ENCODE measurements at places on chromosomes 3 and 15. TPM values are rescaled to one million over a fixed set of nuclear protein-coding genes. Genes with fewer than 3 reads are reported as not detected.

DNA sequence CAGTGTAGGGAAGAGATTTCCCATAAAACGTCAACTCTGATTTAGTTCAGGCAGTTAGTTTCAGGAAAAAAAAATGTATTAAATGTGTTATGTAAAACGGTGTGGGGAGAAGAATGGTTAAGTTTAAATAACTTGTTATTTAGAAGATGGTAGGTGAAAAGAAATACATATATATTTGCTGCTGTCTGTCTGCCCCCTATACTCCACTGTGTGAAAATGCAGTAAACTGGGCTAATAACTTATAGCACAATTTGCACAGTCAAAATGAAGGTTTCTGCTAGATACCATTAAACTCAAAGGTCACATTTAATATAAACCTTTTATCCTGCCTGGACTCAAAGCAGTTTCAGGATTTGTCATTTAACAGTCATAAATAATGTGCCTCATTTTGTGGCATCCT is 515.0 kb downstream of the FGF12 start:
- DNase-seq: no peak

DNA sequence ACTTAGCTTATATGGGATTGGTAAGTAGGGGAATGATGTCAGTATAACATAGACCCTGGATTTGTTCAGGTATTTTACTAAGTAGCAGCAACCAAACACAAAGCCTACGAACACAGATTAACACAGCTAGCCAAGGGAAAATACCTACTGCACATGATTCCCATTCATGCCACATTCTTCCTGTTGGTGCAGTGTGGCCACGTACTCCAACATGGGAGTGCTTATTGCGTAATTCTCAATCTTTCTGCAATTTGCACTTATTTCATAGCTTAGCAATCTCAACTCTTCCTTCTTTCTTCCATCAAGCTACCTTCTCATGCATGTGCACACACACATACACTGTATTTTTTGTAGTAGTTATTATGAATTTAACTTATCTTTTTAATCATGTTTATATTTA is 186.8 kb downstream of the IL5RA start:
- no peak for DNase-seq

DNA sequence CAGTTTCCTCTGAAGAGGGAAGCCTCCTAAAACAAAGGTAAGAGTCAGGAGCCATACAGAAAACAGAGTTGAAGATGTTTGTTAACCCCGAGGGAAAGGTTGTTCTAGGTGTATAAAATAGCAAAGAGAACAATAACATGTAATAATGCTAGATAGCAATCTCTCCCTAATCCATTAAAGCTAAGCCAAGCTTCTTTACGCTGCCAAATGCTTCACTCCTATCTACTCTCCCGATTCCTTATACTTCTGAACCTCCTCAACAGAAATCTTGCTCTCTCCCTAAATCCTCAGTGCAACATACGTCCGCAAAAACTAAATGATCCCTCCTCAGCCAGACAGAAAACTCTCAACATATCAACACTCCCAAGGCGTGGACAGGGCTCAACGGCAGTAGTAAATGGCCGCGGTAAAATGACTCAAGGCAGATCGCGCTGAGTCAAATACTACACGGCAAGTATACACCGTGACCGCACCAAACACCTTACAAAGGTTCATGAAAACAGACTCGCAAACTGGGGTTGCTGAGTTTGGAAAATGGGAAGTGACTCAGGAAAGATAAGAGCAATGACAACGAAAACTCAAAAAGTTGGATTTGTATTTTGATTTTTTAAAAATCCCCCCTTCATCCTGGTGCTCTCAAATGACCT is 682 bp downstream of the CLDND1 start:
- peak; percentile 71 for DNase-seq

DNA sequence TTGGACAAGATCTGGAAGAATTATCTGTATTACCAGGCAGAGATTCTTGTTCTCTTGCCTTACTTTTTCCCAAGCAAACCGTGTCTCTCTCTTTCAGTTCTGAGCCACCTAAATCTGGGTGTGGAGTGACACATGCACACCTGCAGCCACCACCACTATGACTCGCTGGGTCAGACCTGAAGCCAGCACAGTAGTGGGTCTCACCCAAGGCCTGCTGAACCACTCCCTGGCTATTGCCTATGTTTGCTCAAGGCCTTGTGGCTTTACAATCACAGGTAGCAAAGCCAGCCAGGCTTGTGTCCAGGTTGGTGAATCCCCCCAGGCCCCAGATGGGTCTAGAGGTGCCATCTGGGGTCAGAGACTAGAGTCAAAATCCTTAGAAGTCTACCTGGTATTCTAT is 28.7 kb upstream of the COPB2 start:
- DNase-seq: no peak

DNA sequence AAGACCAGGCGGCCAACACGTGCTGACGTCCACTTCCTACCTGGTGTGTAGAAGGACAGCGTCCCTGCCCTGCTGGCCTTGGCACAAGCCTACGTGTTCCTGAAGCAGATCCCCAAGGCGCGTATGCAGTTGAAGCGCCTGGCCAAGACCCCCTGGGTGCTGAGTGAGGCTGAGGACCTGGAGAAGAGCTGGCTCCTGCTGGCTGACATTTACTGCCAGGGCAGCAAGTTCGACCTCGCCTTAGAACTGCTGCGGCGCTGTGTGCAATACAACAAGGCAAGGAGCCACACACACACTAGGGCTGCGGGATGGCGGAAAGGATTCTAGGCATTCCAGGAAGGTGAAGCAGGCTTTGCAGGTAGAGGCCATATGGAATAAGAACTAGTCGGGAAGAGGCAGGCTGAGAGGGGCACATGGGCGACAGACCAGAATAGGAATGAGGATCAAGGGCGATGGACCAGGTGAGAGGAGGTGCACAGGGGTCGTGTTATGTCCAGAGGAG is 15.9 kb downstream of the CSRNP1 start:
- no peak for DNase-seq

DNA sequence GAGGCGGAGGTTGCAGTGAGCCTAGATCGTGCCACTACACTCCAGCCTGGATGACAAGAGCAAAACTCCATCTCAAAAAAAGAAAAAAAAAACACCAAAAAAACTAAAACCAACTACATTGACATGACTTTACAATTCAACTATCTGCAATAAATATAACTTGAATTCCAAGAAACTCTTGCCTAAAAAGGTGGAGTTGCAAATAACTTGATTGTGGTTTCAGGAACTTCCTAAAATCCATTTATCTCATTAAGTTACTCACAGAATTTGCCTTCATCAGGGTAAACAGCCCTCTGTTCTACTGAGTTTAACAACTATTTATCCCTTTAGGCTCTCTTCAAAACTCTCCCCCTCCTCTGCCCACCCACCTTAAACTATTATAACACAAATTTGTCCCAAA is 2.7 kb upstream of the MAPK6 start:
- DNase-seq: no peak

DNA sequence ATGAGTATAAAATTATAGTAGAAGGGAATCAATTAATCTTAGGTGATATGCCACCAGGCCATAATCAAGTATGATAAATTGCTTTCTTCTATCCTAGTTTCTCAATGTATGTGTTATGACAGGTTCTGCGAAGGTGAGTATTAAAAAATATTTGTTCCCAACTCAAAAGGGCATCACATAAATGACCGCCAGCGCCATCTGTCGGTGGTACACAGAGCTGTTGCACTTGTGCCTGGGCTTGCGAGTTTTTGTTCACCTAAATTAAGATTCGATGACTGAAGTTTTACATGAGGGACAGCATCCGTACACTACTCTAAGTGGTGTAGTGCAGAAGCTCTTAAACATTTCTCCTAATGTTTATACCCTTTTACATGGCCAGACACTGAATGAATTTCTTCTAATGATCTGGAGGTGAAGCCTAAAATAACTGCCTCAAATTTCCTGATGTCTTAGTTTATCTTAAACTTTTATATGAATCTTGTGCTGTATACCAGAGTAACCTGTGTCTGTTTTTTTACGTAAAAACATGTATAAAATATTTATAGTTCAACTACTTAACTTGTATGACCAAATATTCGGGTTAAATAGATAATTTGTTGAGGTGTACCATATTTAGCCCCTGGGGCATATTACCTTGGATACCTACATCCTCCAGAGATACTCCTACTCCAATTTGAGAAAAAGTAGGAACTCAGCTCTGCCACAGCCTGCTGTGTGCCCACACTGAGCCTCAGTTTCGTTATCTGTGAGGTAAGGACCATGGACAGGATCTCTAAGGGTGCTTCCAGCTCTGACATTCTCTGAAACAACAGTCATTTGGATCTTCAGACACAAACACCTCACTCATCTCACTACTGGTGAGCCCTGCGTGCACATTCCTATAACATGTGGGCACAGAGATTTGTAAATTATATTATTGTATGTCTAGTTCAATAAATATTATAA is 365.6 kb downstream of the MAGI1 start:
- DNase-seq: peak; percentile 37

- peak; percentile 98 for DNase-seq
Observed at GRCh38 chr3:55000546-55000945, 72.7 kb upstream of the LRTM1 start.

DNA sequence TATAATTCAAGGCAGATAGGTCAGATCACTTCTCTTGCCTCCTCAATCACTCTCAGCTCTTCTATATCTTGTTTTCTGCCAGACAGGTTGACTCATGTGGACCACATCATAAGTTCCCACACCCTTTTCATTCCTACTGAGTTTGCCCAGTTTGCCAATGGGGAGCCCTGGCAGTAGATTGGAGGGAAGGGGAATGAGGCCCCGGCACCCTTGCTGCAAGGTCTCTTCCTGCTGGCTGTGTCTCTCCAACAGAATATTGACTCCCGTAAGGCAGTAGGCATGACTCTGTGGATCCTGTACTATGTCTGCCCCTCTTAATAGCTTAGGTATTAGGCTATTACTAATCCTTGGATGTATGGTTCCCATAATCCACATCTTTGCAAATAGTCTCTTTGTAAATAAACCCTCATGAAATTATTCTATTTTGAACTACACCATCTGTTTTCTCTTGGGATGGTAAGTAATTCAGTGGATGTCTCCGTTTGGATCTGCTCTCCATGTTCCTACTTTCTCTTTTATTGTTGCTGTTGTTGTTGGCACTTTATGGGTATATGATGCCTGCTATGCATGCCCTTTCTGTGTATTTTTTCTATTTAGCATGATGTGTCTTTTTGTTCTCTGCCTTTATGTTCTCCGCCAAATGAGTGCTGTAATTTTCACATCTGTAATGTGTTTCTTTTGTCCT is 65.5 kb upstream of the DCBLD2 start:
- peak; percentile 75 for DNase-seq

DNA sequence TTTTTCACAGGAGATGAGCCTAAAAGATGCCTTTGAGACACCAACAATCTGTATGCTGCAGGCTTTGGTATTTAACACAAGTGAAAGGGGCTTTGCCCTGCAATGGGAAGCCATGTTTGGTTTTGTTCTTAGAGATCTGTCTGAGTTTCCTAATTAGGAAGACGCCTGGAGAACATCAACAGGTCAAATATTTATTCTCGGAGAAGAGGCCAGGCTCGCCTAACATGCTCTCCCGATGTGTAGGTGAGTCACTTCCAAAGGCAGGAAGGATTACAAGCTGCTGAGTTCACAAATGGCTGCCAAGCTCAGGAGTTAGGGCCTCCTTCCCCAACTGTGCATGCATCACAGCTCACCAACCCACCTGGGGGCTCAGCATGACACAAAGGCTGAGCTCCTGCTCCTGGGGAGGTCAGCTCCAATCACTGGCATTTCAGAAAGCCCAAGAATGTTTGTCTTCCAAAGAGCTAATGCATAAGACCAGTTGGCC is 119.5 kb upstream of the PRICKLE2 start:
- peak; percentile 74 for DNase-seq

DNA sequence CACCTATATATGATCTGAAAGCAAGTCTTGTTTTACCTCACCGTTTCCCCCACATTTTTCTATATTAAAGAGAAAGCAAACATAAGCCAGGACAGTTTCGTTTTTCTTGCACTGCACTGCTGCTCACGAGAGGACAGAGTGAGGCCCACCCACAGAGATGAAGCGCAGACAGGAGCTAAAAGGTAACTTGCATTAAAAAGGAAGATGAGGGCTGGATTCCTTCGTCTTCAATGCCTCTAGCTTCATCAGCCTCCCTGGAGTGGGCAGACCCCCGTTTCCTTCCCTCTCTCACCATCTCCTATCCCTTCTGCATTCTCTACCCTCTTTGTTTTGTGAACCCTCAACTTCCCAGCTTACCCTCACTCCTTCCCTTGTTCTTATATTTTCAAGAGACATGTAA is 18.9 kb downstream of the SUMF1 start:
- no peak for DNase-seq

GRCh38 chr3:123004201-123004918 is 23.2 kb downstream of the SEMA5B start:
- DNase-seq: no peak

DNA sequence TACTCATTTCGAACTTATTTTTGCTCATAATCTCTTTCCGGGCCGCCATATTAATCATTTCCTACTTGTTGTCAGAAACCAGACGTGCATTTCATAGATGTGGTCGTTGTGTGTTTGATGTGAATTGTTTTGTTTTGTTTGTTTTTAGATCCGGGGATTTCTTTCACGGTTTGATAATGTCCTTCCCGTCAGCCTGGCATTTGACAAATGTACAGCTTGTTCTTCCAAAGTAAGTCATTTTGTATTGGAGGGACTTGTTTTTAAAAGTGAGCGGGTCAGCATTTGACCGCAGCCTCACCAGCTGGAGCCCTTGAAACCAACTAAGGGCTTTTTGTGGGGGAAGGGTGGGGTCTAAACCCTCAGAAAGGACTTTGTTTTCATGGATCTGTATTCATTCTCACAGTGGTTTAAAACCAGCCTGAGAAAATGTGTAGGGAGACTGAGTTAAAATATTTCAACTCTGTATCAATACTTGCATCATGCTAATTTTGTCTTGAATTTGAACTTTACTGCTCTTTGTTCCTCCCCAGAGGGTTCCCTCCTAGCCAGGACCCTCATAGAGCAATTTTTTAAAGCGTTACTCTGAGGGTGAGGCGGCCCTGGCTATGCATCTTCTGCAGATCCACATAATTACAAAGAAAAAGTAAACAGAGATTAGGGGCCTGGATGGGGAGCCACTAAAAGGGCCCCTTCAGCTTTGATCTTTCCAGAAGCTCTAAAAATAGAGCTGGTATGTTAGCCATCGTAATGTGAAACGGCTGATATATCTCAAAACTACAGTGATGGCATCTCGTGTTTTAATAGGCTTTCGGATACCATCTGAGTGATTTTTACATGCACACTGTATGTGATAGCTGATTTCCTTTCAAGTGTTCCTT is 107.9 kb downstream of the ATG7 start:
- DNase-seq: peak; percentile 63

GRCh38 chr3:10808130-10808735 is 7.8 kb upstream of the SLC6A11 start:
- no peak for DNase-seq

- no peak for DNase-seq
Observed at GRCh38 chr3:103440539-103441203, 1005.9 kb downstream of the ZPLD1 start.

DNA sequence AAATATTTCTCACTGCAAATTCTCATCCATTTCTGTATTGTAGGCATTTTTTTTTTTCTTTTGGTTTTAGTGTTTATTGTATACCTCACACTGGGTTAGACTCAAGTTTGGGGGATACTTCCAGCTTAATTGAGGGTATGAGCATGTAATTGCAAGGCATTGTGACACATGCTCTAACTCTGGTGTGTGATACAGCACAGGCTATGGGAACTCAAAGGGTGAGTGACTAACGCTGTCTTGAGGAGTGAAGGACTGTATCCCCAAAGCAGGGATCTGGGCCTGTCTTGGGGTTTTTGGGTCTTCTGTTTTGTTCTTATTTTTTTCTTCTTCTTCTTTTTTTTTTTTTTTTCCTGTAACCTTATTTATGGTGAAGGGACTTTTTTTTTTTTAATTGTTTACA is 26.9 kb downstream of the MAP2K1 start:
- DNase-seq: no peak

CTXN2 gene
- total RNA-seq: not detected

IP6K1 gene
- 32.5 TPM for total RNA-seq

CADPS gene
- 0.59 TPM for total RNA-seq

MAGEL2 gene
- not detected for total RNA-seq

AQP9 gene
- not detected for total RNA-seq

ULK3 gene
- 15.1 TPM for total RNA-seq
